Left ventricle myocardium superior (tissue), 1 donor: ENCODE measurements at places on chromosomes 16 and 17.
A peak's percentile ranks its signal among the peaks of the same experiment; 100 is the strongest.

- no peak for DNase-seq
These were observed 7.9 kb upstream of the TMEM88 start for GRCh38 chr17:7846765-7847661.

DNA sequence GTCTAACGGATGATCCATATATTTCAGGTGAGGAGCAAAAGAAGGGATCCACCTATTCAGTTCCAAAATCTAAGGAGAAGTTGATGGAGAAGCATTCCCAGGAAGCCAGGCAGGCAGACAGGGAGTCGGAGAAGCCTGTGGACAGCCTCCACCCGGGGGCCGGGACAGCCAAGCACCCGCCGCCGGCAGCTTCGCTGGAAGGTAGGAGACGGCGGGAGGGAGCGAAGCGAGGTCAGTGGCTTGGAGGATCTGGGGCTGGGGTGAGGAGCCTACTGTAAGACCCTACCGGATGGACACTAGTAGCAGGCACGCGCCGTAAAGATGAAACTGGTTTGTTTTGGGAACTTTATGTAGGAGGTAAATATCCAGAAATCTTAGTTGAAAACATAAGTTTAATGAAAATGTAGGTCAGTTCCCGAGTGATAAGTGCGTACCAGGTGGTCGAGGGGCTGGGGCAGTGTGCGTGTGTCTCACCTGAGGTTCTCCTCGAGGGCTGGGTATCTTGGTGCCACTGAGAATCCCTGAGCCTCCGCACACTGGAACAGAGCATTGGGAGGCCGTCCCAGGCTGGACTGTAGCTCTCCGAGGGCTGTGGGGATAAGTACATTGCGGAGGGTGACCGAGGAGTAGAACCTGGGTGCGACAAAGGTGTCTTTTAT is 714 bp downstream of the SPATA33 start:
- no peak for DNase-seq

- DNase-seq: no peak
These were observed 26.7 kb downstream of the CYB5B start for GRCh38 chr16:69451166-69451565.

DNA sequence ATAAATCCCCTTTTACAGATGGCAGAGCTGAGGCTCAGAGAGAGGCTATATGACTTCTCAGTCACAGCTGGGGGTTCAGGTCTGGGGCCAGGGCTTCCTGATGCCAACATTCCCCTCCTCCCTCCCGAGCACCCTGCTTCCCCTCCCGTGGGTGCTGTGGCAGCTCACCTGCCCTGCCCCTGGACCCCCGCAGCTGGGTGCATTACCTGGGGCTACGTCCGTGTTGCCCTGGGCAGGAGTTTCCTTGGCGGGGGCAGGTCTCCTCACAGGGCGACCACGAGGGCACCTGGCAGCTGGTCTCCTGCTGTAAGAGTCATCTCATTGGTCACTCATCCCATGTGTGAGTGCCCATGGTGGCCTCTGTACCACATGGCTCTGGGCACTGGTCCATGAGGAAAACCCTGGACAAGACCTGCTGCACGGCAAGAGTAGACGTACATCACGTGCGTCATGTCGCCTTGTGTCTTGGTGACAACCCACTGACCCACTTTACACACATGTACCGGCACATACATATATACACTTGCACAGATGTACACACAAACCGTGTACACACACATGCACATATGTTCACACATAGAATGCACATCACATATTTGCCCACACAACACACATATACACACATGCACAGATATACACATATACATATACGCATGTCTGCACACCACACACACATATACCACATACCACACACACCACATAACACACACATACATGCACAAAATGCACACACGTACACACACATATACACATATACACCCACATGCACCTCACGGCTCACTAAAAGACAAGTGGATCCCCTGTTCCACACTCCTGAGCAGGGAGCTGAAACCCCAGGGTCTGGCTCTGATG is 134.0 kb downstream of the FOXL1 start:
- DNase-seq: no peak

DNA sequence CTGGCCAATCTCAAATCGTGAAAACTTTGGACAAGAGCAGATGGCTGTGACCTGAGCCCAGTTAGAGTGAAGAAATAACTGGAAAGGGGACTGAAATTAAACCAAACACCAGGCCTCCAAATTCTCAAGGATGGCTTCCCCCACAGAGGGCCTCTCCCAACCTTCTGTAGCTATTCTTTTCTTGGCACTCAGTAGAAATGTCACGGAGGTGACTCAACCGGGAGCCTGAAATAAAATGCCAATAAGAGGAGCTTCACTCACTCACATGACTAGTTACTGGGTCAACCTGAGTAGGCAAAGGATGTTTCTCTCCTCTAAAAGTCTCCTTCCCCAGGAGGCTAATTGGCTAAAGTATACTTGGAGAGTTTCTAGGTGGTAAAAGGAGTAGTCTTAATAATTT is 230.7 kb downstream of the MAF start:
- no peak for DNase-seq

DNA sequence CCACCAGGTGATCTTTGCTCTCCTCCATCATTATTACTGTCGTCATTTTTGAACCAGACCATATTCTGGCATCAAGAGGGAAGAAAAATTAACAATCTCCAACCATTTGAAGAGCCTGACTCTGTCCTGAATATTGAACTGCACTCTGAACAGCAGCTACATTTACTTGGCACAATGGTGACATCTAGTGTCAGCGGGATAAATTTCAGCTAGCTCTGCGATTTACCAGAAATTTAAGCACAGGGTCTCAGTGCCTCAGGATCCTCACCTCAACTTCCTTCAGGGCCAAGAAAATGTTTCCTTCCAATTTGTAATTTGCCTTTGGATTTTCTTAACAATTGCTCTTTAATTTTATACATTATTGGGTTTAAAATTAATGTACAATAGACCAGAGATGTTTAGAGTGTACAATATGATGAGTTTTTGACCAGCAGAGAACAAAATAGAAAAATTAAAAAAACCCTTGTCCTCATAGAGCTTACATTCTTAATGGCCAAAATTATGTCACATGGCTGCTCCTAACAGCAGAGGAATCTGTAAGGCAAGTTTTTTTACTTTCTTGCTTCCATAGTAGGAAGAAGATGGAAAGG is 10.7 kb upstream of the ZNF19 start:
- DNase-seq: no peak

GRCh38 chr17:43155666-43156065 is 15.3 kb upstream of the NBR1 start:
- DNase-seq: no peak

DNA sequence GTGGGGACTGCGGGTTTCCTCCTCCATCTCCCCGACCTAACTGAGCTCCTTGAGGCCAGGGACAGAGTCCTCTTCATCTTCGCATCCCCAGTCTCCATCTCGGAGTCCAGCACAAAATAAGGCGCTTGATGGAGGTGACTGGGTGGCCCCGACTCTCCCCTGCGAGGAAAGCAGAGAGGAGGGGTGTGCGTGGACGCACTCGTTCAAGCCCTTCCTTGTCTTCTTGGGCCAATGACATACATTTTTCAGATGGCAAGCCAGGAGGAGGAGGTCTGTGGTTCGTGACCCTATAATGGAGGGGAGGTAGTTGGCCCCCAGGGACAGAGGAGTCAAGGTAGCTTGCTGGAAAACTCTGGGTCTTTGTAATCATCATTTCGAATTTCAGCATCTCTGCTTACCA is 17.2 kb downstream of the CRISPLD2 start:
- no peak for DNase-seq

- DNase-seq: no peak
These were observed 5.9 kb downstream of the ARSG start for GRCh38 chr17:68297195-68297594.

DNA sequence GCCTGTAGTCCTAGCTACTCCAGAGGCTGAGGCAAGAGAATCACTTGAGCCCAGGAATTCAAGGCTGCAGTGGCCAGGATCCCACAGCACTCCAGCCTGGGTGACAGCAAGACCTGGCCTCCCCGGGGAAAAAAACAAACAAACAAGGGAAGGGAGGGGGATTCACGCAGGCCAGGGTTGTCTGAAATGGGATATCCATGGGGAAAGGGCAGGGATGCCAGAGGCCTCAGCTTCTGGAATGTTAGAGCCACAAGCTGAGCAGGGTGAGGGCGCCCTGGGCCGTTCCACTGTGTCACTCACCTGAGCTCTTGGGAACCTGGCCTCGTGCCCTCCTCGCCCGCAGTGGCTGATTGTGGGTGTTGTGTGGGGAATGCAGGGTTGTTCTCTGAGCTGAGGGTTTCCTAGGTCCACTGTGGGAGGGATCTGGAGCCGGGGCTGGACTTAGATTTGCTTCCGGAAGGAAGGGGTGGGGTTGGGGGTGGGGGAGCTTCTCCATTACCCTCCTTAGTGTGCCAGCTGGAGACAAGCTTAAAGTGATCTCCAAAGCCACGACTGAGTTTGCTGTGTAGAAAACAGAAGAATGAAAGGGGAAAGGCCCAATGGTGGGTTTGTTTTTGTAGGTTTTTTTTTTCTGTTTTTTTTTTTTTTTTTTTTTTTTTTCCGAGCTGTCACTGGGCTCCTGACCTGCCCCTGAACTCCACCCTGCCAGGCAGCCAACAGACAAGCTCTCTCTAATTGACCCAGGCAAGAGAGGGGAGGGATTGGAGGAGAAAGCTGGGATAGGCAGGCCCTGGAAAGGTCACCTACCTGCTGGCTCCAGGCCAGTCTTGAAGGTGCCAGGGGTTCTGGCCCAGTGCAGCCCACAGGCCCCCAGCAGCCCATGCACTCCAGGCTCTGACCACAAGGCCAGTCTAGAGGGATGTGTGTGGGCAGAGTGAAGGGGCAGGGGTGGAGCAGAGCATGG is at the start of gene SULT1A1:
SULT1A1 (minus strand) TSS at position 414 of the 964 bp plus-strand sequence. CDS start 1,189 bp downstream, outside the sequence.
- peak; percentile 76 for DNase-seq

- DNase-seq: peak; percentile 55
These were observed 11.9 kb downstream of the SERPINF1 start for GRCh38 chr17:1773696-1774181.

DNA sequence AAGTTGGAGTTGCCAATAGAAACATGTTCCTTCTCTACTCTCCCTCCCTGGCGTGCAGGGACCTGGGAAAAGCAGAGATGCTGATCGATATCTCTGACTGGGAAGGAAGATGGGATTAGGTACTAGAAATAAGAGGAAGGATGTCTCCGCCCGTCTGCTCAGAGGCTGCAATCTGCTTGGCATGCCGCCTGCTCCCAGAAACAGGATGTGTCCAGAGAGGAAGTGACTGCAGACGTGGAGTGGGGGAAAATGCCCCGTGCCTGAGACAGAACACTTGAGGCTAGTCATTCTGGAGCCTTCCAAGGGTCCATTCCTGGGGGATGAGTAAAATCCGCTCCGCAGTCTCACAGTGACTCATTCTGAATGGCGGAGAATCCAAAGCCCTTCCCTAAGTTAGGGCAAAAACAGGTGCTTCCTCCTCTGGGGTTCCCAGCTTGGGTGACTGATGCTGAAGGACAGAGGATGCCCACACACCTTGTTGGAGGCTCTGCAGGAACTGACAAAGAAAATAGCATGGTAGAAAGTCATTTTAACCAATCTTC is 45.0 kb upstream of the SMURF2 start:
- DNase-seq: peak; percentile 91

GRCh38 chr17:46916211-46916610 is 6.7 kb upstream of the GOSR2 start:
- DNase-seq: no peak

DNA sequence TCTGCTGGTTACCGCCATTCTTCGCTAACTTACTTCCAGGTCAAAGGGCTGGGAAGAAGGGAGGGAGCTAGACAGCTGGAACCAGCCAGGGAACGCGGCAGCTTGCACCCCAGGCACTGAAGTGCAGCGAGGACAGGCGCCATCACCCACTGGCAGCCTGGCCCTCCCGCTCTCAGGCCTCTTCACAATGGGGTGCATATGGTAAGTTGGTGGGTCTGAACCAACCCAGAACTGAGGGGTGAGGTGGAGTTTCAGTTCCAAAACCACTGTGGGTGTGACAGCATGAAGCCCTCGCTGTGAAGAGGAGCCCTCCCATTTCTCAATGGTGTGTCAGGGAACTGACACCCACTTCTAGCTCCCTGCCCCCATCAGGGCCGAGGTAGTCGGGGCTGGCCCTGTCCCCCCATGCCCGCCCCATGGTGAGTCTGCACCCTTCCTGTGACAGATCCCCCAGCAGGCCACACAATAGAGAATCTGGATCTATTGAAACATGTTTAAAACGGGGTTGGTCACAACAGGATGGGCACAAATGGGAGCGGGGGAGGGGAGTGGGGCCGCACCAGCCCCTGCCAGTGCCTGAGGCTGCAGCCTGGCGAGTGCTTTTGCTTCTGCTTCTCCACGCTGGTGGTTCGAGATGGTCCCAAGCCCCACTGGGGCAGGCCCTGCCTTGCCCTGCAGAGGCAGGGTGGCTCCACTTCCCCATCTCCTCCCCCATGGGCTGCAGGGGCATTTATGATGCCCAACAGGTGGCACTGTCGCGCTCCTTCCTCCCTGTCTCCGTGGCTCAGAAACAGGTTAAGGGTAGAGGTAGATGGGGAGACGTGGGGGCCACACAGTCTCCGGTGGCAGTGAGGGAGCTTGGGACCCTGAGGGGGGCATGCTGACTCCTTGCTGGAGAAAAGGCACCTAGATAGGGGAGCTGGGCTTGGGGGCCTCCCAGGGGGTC is 2.3 kb downstream of the LIMD2 start:
- DNase-seq: peak; percentile 73

GRCh38 chr17:43679911-43680310 is 18.2 kb upstream of the MEOX1 start:
- DNase-seq: no peak

DNA sequence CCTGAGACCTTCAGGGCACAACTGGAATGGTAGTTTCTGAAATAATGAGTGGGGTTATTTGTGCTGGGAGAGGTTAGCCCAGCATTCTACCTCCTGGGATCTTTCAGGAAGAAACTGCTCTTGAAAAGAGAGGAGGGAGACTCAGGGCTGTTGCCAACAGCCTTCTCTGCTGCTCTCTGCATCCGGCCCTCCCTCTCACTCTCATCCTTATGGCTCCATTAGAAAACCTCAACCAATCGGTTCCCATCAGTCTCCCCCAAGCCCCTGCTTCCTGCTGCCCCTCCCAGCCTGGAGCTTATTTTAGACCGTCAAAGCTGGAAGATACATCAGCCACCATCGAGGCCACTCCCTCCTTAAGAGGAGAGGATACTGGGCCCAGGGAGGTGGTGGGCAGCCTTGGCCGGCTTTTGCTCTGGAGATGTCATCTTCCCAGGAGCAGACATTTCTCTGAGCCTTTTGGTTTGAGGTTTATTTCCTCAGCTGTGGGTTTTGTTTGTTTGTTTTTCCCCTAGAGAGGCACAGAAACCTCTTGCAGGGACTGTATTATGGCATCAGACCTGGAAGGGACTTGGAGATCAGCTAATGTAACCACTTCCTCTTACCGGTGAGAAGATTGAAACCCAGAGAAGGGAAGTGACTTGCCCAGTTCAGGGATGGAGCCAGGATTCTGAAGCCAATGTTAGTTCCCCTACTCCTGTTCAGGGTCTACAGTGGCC is 2.7 kb downstream of the MPRIP start:
- DNase-seq: no peak

GRCh38 chr16:57372372-57373116 is at the start of gene CX3CL1:
CX3CL1 (plus strand) TSS chr16:57372490; CDS start chr16:57372569, 79 bp downstream.
- peak; percentile 60 for DNase-seq

GRCh38 chr17:9240659-9241370 is 219.5 kb downstream of the NTN1 start:
- peak; percentile 79 for DNase-seq

GRCh38 chr16:79628988-79629387 is 28.5 kb upstream of the MAF start:
- no peak for DNase-seq
